ENCODE measurements at places on chromosomes 1 and 21.

DNA sequence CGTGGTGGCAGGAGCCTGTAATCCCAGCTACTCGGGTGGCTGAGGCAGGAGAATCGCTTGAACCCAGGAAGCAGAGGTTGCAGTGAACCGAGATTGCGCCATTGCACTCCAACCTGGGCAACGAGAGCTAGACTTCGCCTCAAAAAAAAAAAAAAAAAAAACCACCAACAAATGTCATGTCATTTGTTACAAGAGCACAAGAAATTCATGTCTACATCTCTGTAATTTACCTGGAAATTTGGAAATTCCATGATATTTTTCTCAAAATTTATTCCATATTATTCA lies 16.5 kb upstream of the VPS45 start:
- DNase-seq = no peak

DNA sequence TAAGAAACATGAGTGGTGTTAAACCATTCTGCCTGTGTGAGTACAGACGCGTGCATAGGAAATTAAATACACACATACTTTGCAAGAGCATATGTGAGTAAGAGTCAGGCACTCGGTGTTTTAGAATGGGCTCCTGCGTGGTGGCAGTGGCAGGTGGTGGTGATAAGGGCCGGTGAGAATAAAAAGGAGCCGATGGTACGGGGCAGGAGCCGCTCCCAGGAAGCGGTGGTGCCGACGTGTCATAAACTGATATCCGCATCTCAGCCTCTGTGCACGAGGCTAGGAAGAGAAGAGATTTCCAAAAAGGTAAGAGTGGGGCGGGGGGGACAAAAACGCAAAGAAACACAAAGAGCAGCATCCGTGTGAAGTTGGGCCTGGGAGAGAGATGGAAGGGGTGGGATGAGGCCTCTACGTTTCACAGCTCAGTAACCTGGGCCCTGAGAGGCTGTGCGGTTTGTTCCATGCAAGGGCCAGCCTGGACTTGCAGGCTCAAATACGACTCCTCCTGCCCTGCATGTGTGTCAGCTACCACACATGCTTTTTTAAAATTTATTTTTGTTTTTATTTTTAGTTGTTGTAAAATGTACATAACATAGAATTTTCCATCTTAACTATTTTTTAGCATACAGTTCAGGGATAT lies 127.7 kb upstream of the COL6A1 start:
- no peak for DNase-seq

GRCh38 chr1:25624156-25624555 lies 7.6 kb downstream of the MAN1C1 start:
- no peak for DNase-seq

- DNase-seq = peak; percentile 59
Observed at GRCh38 chr1:184161071-184161698, 109.7 kb downstream of the TSEN15 start.

- DNase-seq = peak; percentile 59
Observed at GRCh38 chr1:226626577-226626956, 78.0 kb downstream of the STUM start.

DNA sequence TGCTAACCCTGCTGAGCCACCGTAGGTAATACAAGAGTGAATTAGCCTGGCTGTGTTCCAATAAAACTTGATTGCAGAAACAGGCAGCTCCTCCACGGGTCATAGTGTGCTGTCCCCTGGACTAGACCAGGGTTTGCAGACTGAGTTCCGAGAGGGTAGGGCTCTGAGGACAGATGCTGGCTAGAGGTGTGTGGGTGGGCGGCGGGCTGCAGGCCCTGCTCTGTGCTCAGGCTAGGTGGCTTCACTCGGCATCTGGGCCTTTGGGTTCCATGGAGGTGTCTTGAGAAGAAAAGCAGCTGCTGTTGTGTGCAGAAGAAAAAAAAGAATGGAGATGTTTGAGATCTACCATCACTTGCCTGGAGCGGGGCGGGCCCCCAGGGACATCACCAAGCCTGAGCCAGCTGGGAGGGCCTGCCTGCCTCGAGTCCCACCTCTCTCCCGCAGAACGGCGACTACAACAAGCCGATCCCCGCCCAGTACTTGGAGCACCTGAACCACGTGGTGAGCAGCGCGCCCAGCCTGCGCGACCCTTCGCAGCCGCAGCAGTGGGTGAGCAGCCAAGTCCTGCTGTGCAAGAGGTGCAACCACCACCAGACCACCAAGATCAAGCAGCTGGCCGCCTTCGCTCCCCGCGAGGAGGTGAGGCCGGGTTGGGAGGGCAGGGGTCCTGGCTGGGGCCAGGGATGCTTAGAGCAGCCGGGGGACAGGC lies 7.9 kb downstream of the TMEM201 start:
- no peak for DNase-seq

- DNase-seq = peak; percentile 68
Observed at GRCh38 chr1:155591770-155592169, 18.2 kb upstream of the MSTO1 start.

DNA sequence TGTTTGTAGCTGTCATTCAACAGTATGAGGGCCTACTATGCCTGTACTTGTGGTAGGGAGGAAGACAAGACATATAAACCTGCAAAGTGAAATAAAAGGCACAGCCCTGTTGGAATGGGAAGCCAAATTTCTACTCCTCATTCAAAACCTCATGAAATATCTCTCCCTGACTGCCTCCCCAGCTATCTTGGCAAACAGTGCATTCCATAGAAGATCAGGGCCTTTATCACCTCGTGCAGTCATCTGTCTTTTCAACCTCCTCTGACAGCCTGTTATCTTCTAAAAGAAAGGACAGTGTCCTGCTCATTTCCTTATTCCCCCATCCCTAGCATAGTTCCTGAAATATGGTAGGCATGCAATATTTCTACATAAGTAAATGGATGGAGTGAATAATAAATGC lies 71.0 kb downstream of the SH3GLB1 start:
- DNase-seq = no peak

DNA sequence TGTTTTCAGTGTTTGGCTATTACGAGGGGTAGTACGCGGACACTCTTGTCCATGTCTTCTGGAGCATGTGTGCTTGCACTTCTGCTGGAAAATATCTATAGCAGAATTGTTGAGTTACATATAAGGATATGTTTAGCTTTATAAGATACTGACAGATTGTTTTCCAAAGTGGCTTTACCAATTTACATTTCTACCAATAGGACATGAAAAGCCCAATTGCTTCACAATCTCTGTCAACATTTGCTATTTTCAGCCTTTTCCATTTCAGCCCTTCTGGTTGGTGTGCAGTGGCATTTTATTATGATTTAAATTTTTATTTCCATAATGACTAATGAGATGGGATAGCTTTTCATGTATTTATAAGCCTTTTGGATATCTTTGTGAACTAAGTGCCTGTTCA lies 6.3 kb upstream of the ANGPTL7 start:
- no peak for DNase-seq

GRCh38 chr1:31750858-31751510 lies 13.2 kb downstream of the ADGRB2 start:
- DNase-seq = peak; percentile 77

- no peak for DNase-seq
Observed at GRCh38 chr1:5985250-5985649, 7.0 kb downstream of the NPHP4 start.

- DNase-seq = peak; percentile 55
Observed at GRCh38 chr21:36347278-36347961, 27.4 kb downstream of the MORC3 start.
